Upper lobe of left lung (tissue), 6 donors: ENCODE measurements at places on chromosomes 3 and 15. TPM values are rescaled to one million over a fixed set of nuclear protein-coding genes. Genes with fewer than 3 reads are reported as not detected.

The NCBP2 gene
- 15.7 TPM for total RNA-seq

DNA sequence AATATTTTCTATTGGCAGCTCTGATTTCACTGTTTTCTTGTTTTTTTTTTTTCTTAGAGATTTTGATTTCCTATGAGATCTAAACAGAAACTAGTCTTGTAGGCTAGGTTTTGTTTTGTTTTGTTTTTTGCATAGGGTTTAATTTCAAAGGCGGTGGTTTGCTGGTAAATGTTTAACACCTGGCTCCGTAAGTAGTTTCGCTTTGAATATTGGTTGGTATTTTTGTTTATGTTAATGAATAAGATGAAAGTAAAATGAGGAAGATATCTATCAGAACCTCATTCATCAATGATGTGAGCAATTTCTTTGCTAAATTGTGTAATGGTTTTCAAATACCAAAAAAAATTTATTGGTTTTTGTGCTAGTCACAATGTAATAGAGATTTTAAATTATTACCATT is 39.7 kb upstream of the TM4SF1 start:
- no peak overlapping the region for H3K27ac ChIP-seq
- H3K27me3 ChIP-seq = no peaks in the 10 kb centered on the region
- H3K4me1 ChIP-seq = peaks cover 3% of the 10 kb centered on the region

The PKM gene
- 446 TPM for total RNA-seq

The ANKRD34C gene
- not detected for total RNA-seq

DNA sequence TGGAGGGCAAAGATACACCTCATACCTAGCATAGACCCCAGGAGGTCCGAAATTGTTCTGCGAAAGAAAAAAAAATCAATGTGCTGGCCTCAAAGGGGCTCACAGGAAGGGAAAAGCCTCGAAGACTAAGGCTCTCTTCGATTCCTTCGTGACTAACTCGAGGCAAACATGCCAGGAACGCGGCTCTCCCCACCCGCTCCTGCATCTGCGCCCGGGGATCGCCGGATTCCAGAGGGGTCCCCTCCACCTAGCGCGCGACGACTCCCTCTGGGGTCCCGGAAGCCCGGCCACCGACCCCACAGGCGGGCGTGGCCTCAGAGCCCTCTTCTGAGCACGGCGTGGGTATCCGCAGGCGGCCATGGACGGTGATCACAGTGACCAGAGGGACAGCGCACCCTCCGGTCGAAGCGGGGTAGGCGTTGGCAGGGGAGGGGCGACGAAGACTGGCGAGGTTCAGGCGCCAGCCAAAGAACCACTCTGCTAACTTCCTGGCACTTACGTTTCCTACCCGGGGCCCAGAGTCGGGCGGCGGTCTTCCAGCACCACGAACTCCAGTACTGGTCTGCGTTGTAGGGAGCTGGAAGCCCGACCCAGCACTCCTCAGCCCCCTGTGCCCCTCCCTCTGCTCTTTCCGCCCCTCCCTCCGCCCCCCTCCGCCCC is 515 bp upstream of the EIF3J start:
- no peaks in the 10 kb centered on the region for H3K36me3 ChIP-seq
- no peaks in the 10 kb centered on the region for H3K27me3 ChIP-seq
- H3K4me3 ChIP-seq = peak overlapping the region; percentile 52
- DNase-seq = peak; percentile 93
- peaks cover 26% of the 10 kb centered on the region for H3K4me1 ChIP-seq
- H3K27ac ChIP-seq = peak overlapping the region; percentile 99

The SGO1 gene
- 0.52 TPM for total RNA-seq

GRCh38 chr15:57308170-57308545 is 68.1 kb upstream of the CGNL1 start:
- no peaks in the 10 kb centered on the region for H3K36me3 ChIP-seq
- no peak overlapping the region for H3K27ac ChIP-seq
- no peak for DNase-seq

GRCh38 chr3:28104896-28105534 is 136.4 kb upstream of the CMC1 start:
- no peak overlapping the region for H3K4me3 ChIP-seq
- no peaks in the 10 kb centered on the region for H3K27me3 ChIP-seq
- H3K27ac ChIP-seq = no peak overlapping the region
- no peaks in the 10 kb centered on the region for H3K36me3 ChIP-seq
- no peaks in the 10 kb centered on the region for H3K4me1 ChIP-seq

The CSPG5 gene
- total RNA-seq = 12.3 TPM

DNA sequence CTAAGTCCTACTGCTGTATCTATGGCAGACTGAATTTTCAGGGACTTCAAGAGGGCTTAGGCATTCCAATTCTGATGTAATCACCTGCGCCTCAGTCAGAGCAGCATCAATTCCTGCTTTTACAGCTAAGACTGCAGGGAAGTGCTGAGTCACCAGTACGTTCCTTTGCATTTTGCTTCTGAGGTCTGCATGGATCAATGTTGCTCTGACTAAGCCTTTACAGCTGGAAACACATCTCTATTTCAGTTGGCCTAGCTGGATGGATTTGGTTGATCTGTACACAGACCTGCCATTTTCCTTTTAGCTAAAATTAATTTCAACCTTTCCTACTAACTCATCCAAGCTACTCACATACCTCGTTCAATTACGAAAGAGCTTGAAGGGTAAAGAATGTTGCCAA is 51.3 kb downstream of the ETV5 start:
- H3K4me3 ChIP-seq = no peak overlapping the region
- H3K27ac ChIP-seq = no peak overlapping the region
- peaks cover 41% of the 10 kb centered on the region for H3K36me3 ChIP-seq
- no peak for DNase-seq
- H3K4me1 ChIP-seq = no peaks in the 10 kb centered on the region
- H3K27me3 ChIP-seq = no peaks in the 10 kb centered on the region

The CCR8 gene
- total RNA-seq = not detected

The IL5RA gene
- 17.7 TPM for total RNA-seq

GRCh38 chr3:103684904-103685303 is 1250.1 kb downstream of the ZPLD1 start:
- H3K4me1 ChIP-seq = no peaks in the 10 kb centered on the region
- H3K4me3 ChIP-seq = no peak overlapping the region
- no peak for DNase-seq
- no peaks in the 10 kb centered on the region for H3K36me3 ChIP-seq
- H3K27ac ChIP-seq = no peak overlapping the region

The SLC22A14 gene
- not detected for total RNA-seq

The GRAMD1C gene
- 6.0 TPM for total RNA-seq

GRCh38 chr15:74482661-74483060 is 21.7 kb upstream of the UBL7 start:
- H3K27ac ChIP-seq = no peak overlapping the region
- H3K27me3 ChIP-seq = no peaks in the 10 kb centered on the region
- H3K36me3 ChIP-seq = no peaks in the 10 kb centered on the region
- no peak for DNase-seq

GRCh38 chr15:70741677-70742293 is 21.6 kb downstream of the UACA start:
- peaks cover 29% of the 10 kb centered on the region for H3K4me1 ChIP-seq
- H3K36me3 ChIP-seq = no peaks in the 10 kb centered on the region
- DNase-seq = no peak
- peak overlapping the region; percentile 55 for H3K27ac ChIP-seq
- H3K27me3 ChIP-seq = no peaks in the 10 kb centered on the region

The TGM4 gene
- not detected for total RNA-seq

DNA sequence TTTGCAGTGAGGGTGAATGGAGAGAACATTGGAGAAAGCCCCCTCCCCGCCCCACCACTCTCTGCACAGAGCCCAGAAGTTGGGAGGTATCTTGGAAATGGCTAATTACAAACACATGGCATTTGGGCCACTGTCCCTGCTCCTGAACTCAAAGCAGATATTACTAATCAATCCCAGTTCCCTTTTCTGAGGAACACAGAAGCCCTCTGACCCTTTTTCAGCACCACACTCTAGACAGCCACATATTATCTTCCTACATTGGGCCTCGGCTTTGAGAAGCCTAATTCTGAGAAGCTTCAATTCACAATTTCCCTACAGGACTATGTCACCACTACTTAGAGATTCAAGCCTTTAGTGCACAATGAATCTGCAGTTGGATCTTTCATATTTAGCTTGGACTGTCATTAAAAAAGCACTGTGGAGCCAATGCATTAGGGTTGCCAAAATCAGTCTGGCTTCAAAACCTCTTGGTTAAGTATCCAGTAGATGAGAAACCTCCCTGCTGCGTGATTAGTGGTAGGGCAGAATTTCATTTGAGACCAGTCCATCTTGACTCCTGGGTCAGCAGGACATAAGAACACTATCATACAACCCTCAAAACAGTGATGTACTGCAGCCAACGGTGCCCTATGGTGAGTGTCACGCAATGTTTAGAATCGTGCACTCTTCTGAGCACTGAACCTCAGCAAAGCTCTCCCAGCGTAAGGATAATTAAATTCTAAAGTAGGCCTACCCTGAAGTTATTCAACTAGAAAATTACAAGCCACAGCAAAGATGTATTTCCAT is 26.1 kb downstream of the MGLL start:
- peaks cover 10% of the 10 kb centered on the region for H3K4me1 ChIP-seq
- H3K27me3 ChIP-seq = no peaks in the 10 kb centered on the region
- peak; percentile 10 for DNase-seq
- no peak overlapping the region for H3K27ac ChIP-seq
- H3K4me3 ChIP-seq = no peak overlapping the region

The ECE2 gene
- not detected for total RNA-seq

DNA sequence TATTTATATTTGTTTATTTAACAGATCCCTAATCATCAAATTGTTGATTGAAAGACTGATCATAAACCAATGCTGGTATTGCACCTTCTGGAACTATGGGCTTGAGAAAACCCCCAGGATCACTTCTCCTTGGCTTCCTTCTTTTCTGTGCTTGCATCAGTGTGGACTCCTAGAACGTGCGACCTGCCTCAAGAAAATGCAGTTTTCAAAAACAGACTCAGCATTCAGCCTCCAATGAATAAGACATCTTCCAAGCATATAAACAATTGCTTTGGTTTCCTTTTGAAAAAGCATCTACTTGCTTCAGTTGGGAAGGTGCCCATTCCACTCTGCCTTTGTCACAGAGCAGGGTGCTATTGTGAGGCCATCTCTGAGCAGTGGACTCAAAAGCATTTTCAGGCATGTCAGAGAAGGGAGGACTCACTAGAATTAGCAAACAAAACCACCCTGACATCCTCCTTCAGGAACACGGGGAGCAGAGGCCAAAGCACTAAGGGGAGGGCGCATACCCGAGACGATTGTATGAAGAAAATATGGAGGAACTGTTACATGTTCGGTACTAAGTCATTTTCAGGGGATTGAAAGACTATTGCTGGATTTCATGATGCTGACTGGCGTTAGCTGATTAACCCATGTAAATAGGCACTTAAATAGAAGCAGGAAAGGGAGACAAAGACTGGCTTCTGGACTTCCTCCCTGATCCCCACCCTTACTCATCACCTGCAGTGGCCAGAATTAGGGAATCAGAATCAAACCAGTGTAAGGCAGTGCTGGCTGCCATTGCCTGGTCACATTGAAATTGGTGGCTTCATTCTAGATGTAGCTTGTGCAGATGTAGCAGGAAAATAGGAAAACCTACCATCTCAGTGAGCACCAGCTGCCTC is 14.7 kb downstream of the THBS1 start:
- no peaks in the 10 kb centered on the region for H3K4me1 ChIP-seq
- peaks cover 5% of the 10 kb centered on the region for H3K36me3 ChIP-seq
- H3K27me3 ChIP-seq = no peaks in the 10 kb centered on the region
- H3K27ac ChIP-seq = no peak overlapping the region
- no peak overlapping the region for H3K4me3 ChIP-seq

DNA sequence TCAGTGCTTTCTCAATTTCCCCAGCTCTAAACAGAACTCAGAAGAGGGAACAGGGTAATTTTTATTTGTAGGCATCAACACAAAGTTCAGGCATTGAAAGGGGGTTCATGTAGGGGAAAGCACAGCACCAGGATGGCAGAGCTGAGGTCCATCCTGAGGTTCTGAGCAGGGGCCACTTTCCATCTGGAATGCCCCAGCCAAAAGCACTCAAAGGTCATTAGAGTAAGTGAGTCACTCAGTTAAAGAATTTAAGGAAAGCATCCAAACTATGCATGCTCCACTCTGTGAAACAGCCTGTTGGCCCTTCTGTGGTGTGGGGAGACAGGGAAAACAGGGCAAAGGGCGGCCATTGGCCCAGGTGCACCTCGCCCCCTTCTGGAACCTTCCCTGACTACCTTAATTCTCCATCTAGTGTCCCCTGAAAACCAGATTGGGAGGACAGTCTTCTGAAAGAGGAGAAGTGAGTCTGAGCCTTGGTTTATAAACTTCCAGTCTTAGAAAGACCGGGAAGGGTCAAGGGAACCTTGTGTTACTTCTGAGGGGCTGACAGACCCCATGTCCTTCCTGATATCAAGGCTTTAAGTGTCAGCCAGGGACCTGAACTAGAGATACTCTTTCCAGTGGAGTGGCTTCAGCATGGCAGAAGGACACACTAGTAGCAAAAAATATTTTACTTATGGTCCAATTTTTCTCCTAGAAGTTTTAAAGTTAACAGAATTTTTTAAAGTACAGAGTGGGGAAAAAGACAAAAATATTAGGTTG is 133.3 kb downstream of the MYLK start:
- no peak for DNase-seq
- H3K36me3 ChIP-seq = no peaks in the 10 kb centered on the region
- H3K27me3 ChIP-seq = no peaks in the 10 kb centered on the region
- peaks cover 32% of the 10 kb centered on the region for H3K4me1 ChIP-seq
- H3K4me3 ChIP-seq = no peak overlapping the region
- peak overlapping the region; percentile 39 for H3K27ac ChIP-seq

GRCh38 chr3:53151870-53152660 is 8.9 kb upstream of the PRKCD start:
- peak overlapping the region; percentile 83 for H3K27ac ChIP-seq
- H3K4me3 ChIP-seq = no peak overlapping the region
- DNase-seq = peak; percentile 51
- H3K27me3 ChIP-seq = no peaks in the 10 kb centered on the region

DNA sequence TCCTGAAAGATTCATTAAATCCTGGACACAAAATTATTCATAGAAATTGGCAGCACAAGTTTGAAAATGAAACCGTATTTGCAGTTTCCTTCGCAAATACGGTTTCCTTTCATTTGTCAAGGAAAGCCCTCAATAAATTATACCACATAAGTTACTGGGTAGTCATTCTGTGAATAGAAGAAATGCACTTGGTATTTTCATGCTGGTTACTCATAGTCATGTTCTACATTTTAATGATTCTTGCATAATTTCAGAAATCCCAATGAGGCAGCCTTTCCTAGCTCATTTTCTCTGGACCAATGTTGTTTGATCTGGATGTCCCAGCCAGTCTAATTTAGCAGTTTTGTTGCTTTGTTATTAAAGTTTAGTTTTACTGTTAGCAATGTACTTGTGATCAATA is 43.2 kb downstream of the MINAR1 start:
- DNase-seq = no peak
- no peak overlapping the region for H3K4me3 ChIP-seq
- no peaks in the 10 kb centered on the region for H3K27me3 ChIP-seq
